ENCODE measurements at places on chromosomes 3 and 15.

- DNase-seq: no peak
Observed at GRCh38 chr3:132332082-132332481, 14.9 kb downstream of the ACP3 start.

GRCh38 chr3:31252216-31253185 is 280.2 kb upstream of the STT3B start:
- no peak for DNase-seq

DNA sequence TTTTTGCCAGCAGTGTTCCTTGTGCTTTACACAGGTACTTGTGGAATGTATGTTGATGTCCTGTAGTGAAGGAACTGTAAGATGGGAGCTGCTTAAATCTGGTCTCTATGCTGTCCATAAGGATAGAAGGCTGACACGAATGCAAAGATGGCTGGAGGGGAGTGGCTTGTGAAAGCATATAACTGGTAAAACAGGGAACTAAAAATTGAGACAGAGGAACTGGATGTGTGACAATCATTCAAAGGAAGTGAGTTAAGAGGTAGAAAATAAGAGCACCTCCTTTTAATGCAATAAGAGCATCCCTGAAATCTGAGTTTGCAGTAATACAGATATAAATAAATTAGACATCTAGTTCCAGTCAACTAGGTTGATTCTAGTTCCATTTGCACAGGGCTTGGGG is 35.2 kb downstream of the RNF13 start:
- no peak for DNase-seq

- no peak for DNase-seq
Observed at GRCh38 chr3:110391042-110391441, 680.6 kb upstream of the NECTIN3 start.

- no peak for DNase-seq
Observed at GRCh38 chr3:125594581-125595011, 701 bp downstream of the OSBPL11 start.

- DNase-seq: no peak
Observed at GRCh38 chr15:70101459-70102113, 3.9 kb upstream of the TLE3 start.

GRCh38 chr15:57865294-57865693 is 158.8 kb downstream of the POLR2M start:
- DNase-seq: no peak

DNA sequence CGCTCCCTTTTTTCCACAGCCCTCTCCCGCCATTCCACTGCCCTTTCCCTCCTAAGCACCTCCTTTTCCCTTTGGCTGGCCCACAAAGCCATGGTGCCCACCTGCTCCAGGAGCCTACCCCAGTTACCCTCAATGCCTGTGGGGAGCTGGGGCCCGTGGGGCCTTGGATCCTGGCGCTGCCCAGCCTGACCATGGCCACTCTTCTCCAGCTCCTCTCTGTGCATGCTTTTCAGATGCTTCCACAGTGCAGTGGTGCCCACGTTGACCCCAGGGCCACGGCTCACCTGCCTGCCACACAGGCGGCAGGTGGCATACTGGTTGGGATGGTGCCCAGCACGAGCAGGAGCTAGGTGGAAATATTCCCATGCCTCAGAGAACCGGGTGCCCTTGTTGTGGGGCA is 1.5 kb downstream of the ZBED2 start:
- no peak for DNase-seq

- DNase-seq: no peak
Observed at GRCh38 chr3:87076946-87077345, 86.0 kb upstream of the VGLL3 start.

DNA sequence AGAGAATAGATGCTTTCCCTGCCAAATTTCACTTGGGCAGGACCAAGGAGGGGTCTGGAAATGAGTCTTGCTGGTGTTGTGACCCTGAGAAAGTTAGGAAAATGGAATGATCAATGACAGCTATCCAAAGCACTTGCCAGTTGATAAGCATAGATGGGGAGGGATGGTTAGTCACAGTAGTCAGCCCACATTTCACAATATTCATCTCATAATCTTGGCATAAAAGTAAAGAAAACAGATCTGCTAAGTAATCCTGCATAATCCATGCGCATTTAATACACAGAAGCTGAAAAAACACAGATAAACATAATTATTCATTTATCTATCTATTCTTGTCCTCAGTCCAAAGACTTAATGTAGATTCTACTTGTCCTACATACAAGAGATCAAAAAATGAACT is 184.1 kb downstream of the ZIC4 start:
- DNase-seq: no peak

- no peak for DNase-seq
Observed at GRCh38 chr3:66723231-66723630, 222.4 kb upstream of the LRIG1 start.
